ENCODE measurements at places on chromosomes 13 and 19.
A peak's percentile ranks its signal among the peaks of the same experiment; 100 is the strongest.

- no peak for DNase-seq
Observed at GRCh38 chr13:106573284-106573846, 5.4 kb upstream of the ARGLU1 start.

DNA sequence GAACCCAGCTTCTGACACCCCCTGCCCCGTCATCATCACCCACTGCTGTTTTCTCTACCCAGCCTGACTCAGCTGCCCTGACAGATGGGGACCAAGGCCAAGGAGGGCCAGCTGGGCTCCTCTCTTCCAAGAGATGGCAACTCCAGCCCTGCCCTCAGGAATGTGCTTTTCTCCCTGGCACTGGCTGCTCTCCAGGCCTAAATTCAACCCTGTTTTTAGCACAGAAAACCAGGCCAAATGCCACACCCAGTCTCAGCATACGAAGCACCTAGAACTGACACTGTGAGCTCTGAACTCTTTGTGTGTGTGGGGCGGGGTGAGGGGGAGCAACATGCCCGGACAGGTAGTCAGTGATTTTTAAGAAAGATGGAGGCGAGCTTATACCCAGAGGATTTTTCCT is 23.4 kb upstream of the IGFL1 start:
- no peak for DNase-seq

DNA sequence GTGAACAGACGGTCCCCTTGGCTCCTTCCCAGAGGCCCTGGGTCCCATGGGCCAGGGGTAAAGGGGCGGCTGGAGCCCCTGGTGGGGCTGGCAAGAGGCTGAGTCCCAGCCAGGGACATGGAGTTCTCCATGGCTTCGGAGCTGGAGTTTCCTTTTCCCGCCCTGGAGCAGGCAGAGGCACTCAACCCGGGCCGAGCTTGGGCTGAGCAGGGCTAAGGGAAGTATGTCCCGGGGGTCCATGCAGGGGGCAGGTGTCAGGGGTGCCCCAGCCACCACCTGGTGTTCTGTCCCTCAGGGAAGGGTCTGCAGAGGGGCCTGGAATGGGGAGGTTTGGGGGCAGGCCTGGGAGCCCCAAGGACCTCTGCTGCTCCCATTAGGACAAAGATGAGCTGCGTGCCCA is 54.0 kb upstream of the TPM4 start:
- no peak for DNase-seq

- no peak for DNase-seq
Observed at GRCh38 chr13:46553521-46553885, 533 bp downstream of the LRCH1 start.

DNA sequence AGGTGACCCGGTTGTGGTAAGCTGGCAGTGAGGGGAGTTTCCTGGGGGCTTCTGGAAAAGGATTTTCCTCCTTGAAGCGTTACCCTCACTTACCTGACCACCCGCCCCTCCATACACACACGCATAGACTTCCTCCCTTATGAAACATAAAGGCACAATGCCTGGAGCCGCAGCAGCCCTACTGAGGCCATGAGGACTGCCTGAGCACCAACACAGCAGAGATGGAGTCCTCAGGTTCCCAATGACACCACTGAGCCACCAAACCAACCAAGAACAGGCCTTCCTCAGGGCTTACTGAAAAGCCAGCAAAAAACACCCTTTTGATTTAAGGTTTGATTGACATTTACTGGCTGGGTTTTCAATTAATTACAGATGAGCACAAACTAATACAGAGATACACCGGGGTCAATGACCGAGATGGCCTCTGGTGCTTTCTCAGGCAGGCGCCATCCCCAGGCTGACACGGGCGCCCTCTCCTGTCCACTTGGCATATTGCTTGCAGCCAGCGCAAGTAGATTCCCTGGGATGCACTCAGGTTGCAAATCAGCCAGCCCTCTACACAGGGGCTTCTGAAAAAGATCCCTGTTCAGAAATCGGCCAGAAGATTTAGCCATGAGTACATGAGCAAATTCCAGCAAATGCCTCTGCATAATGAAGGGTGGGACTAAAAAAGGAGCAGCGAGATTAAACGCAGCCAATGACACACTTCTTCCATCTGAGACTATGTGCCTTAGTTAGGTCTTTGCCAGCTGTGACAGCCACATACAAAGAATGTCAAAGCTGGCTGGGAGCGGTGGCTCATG is 14.8 kb downstream of the OPA3 start:
- DNase-seq, result no peak

DNA sequence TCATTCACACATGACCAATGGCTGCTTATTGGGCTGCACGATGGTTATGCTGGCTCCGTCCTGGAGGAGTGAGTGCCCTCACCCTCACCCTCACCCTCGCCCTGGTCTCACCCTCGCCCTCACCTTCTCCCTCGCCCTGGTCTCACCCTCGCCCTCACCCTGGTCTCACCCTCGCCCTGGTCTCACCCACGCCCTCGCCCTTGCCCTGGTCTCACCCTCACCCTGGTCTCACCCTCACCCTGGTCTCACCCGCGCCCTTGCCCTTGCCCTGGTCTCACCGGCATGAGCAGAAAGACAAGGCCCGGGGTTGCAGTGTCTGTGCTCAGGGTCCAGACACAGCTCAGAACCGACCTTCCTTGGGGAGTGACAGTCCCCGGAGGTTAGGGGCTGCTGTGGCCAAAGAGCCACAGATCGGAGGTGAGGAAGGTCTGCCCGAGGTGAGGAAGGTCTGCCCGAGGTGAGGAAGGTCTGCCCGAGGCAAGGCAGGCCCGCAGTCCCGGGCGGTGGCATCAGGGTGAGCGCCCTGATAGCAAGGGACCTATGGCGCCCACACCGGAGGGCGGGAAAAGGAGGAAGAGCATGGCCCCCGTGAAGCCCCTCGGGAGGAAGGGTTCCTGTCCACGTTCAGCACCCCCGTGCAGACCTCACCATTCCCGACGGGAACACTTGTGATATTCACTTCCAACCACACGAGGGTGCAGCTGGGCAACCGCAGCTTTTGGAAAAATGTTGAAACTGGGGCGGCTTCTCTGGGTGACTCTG is 65.6 kb downstream of the MCF2L start:
- DNase-seq, result no peak

DNA sequence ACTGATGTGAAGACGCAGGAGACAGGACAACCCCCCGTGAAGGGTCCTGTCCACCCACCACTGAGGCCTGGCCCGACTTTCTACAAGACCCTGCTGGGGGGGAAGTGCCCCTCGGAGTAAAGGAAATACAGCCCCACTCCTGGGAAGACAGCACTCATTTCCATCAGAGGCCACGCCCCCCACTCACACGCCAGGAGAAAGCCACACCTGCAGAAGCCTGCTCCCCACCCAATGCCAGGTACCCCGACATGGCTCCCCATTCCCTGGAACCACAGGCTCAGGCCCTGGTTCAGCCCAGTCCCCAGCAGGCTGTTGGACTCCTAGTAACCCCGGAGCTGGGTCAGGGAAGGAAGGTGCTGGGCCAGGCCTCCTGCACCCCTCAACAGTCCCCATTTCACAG is 10.9 kb upstream of the ATP8B3 start:
- DNase-seq, result no peak

DNA sequence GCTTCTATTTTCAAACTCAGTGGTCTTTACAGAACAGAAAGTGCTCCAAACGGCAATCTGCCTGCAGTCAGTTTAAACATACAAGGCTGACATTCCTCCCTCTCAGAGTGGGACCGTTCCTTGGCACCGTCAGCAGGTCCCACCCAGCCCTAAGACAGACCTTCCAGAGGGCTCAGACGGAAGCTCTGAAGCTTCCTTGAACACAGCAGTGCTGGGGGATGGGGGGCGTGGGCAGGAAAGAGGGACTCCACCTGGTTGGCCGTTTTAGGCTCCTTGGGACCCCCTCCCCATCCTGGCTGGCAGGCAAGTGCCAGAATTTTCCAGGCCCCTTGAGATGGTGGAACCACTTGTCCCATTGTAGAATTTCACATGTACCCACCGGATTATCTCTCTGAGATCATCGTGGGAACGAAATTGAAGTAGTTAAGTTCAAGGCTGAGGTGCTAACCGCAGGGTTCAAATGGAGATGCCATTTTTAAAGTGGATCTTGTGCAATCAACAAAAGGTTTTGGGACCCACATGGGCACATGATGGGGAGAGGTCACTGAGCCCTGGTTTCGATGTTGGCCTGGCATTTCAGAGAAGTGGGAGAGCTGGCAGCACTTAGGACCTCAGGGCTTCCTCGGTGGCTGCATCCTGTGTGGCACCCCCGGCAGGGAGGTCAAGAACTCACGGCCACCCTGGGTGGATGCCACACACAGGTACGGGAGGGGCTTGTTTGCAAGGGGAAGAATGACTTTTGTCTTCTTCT is 46.2 kb downstream of the KLF2 start:
- no peak for DNase-seq

DNA sequence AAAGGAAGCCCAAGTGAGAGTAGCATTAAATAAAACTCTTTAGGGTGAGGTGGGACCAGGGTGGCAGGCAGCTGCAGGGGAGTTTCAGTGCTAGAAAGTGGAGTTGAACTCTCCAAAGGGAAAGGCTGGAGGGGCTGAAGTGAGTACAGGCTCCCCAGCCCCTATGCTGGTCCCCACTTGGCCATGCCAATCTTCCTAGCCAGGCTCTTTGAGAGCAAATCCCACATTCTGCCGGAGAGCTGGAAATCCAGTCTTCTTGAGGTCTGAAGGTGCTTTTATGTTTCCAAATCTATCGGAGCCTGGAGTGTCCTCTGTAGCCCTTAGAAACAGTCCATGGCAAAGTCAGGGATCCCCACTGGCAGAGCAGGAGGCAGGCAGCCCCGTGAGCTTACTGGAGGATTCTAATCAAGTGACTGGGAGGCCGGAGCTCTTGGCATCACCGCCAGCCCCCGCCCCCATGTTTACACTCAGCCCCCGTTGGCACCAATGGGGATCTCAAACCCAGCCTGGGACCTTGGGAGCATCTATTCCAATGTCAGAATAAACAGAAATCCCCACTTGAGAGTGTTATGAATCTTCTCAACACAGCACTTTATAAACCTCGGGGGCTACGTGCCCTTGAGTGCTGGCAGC is 18.3 kb downstream of the ZNF536 start:
- DNase-seq, result no peak

DNA sequence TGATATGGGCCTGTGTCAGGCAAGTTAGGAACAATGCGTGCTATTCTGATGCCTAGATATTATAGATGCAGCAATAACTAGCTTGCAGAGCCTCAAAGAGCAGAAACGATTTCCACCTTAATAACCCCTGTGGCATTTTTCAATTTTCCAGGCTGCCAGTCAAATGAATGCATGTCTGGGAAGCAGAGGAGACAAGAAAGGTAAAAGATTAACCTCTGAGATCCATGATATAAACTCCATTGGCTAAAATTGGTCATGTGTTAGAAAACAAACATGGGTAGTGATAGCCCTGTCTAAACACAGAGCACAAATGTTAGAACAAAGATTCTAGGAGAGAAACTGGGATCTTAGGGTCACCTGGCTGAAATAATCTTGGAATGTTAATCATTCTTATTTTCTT is 811.1 kb downstream of the DIAPH3 start:
- no peak for DNase-seq

DNA sequence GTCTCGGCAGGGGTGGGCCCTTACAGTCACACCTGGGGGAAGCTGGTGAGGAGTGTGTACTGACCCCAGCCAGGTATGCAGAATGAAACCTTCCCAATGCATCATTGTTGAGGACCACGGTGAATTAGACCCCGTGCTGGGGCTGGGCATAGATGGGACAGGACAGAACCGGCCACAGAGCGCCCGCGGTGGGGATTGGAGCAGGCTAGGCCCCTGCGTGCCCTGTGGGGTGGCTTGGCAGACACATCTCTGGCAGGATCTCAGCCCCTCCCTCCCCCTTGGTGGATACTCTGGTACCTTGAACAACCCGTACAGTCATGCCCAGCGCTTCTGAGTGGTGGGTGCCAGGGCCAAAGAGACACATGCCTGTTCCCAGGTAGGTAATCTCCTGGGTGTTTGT is 200.6 kb downstream of the TEX29 start:
- DNase-seq, result no peak

- no peak for DNase-seq
Observed at GRCh38 chr13:46582190-46582589, 29.2 kb downstream of the LRCH1 start.

GRCh38 chr13:97226788-97227627 is 4.9 kb downstream of the MBNL2 start:
- DNase-seq, result peak; percentile 26

DNA sequence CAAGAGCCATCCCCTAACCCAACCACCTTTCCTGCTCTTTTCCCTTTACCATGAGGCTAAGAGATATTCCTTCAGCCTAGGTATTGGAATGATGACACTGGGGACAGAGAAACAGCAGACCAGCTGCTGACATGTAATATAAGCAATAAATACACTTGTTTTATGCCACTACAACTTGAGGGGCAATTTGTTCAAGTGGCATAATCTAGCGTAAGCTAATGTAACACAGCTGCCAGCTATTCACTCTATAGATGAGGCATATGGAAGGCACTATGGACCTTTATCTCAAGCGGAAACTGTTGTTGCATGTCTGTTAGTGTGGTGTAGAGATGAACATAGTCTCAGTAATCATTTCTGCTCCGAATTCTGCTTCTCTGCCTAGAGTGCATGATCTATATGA is 111.1 kb downstream of the STARD13 start:
- DNase-seq, result no peak

- DNase-seq, result no peak
Observed at GRCh38 chr19:4136680-4137088, 12.8 kb upstream of the MAP2K2 start.

Measured in stimulated activated CD4-positive, alpha-beta T cell treated with anti-CD3 and anti-CD28 coated beads, TNF-alpha, amount 100 ng/mL, for 4 hours (primary cell).